ENCODE measurements at places on chromosomes 4 and X. TPM values are rescaled to one million over a fixed set of nuclear protein-coding genes. Genes with fewer than 3 reads are reported as not detected.

DNA sequence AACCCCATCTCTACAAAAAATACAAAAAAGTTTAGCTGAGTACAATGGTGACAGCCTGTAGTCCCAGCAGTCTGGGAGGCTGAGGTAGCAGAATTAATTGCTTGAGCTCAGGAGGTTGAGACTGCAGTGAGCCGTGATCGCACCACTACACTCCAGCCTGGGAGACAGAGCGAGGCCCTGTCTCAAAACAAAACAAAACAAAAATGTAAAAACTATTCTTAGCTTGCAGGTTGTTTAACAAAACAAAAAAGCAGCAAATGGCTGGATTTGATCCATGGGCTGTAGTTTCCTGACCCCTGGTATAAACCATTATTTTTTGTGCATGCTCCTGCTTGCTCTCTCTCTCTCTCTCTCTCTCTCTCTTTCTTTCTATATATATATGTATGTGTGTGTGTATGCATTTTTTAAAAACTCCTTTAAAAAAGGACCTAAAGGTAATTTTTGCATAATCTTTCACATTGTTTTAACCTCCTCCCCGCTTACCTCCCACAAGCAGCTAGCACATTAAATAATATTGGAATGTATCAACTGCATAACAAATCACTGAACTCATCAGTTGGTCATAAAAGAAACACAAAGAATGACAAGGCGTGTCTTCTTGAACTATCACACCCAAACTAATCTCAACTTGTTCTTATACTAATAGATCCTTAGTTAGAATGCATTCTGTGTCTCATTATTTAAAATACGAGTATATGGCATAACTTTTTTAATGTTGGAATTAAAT is 4.8 kb downstream of the AREG start:
- DNase-seq: no peak

- peak; percentile 29 for DNase-seq
Observed at GRCh38 chr4:100913685-100914084, 395.9 kb upstream of the EMCN start.

DNA sequence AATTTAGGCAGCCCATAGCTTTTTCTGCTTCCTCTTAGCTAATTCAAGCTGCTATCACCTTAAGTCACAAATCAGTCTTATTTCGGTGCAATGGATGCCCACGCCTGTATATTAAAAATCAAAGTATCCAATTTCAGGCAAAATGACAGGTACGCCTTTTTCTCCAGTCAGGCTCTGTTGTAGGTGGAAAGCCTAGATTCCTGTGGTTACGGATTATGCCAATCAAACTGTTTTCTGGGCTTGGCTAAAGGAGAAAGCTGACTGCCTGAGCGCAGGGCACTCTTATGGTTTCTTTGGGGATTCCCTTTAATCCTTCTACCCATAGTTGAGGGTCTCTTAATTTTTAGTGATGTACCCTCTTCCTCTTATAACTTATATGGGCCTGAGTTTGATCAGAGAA is 550.5 kb downstream of the PDHA2 start:
- DNase-seq: no peak

The CA5B gene
- total RNA-seq: 4.1 TPM

Measured in glutamatergic neuron (in vitro differentiated cells).